ENCODE measurements at places on chromosomes 11 and 22.

DNA sequence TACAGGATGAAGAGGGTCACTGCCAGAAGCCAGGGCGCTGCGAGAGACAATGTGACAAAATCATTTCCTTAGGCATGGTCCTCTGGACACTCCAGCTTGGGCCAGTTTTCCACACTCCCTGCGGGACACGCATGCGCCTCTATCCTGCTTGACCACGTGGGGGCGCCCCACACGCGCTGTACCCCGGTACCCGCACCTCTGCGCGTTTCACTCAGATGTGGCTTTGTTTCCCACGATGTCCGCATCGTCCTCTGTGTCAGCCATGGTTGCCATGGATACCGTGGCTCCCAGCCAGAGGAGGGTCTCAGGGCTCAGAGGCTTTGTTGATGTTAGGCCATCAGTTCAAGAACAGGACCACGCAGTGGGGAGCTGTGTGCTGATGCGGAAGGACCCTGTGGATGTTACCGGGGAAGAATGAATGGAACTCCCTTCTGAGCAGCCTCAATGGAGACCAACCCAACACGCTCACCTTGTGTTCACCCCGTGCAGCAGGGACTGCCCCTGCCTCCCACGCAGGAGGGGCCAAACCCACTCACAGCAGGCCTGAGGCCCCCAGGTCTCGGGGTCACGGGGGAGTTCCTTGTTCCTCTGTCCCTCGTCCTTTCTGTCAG lies 101.1 kb upstream of the SLC22A12 start:
- DNase-seq, result peak; percentile 31

DNA sequence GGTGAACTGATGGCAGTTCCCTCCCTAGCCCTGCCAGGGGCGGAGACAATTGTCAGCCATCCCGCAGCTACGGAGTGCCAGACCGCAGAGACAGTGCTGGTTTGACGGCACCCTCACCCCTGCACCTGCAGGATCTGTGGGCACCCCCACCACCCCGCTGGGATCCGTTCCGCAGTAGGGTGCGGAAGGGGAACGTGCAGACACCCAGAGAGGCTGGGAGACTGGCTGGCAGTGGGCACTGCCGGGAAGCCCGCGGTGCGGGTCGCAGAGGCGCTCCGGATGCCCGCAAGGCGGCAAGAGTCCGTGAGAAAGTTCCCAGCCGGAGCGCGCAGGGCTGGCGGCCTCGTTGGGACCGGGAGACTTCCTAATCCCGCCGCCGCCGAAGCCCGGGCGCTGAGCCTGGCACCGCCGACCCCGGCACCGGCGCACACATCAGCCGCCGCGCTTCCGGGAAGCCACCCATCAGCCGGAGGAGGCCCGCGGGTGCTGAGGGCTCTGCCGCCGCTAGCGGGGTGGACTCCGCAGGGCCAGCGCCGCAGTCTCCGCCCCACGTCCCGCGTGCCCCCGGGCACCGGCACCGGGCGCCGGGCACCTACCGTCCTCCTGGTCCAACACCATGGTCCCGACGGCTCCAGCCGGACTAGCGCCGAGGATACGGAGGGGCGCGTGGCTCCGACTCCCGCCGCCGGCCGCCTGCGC lies 4.3 kb upstream of the LMO1 start:
- no peak for DNase-seq

DNA sequence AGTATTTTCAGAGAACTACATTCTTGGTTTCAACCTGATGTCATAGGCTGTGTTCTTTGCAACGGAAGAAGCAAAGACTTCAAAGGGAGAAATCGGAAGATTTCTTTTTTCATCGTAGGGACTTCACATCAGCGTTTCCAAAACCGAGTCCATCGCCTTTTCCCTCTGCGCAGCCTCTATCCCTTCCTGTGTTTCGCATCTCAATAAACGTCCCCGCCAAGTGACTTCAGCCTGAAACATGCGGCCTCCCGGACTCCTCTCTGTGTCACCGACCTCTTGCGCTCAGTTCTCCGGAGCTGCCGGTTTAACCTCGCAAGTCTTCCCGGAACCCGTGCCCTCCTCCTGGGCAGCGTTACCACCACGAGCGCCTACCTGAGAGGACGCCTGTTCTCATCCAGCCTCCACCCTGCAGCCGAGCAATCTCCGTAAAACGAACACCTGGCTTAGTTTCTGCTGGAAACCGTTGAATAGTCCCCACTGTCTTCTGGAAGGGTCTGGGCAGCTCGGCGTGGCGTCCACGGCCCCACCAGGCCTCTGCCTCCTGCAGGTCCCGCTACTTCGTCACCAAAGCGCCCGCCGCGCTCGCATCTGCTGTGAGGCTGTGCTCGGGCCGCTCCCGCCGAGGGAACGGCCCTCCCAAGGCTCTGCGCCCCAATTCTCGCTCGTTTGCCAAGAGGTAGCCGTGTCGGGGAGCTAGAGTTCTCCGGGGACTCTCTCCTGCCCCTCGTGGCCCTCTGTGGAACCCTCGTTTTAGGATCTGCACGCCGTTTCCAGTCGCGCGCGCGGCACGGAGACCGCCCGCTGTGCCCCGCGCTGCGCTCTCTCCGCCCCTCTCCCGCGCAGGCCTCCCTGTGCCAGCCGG lies at the start of gene GLB1L3:
TSS of gene GLB1L3 (plus strand) at position 846 of the 862 bp plus-strand sequence. CDS start 362 bp downstream, outside the sequence.
- DNase-seq, result peak; percentile 19

- no peak for DNase-seq
These were observed 13.0 kb downstream of the SPATA19 start for GRCh38 chr11:133832096-133832990.

- DNase-seq, result no peak
These were observed 55.3 kb downstream of the PPFIA1 start for GRCh38 chr11:70325824-70326223.

DNA sequence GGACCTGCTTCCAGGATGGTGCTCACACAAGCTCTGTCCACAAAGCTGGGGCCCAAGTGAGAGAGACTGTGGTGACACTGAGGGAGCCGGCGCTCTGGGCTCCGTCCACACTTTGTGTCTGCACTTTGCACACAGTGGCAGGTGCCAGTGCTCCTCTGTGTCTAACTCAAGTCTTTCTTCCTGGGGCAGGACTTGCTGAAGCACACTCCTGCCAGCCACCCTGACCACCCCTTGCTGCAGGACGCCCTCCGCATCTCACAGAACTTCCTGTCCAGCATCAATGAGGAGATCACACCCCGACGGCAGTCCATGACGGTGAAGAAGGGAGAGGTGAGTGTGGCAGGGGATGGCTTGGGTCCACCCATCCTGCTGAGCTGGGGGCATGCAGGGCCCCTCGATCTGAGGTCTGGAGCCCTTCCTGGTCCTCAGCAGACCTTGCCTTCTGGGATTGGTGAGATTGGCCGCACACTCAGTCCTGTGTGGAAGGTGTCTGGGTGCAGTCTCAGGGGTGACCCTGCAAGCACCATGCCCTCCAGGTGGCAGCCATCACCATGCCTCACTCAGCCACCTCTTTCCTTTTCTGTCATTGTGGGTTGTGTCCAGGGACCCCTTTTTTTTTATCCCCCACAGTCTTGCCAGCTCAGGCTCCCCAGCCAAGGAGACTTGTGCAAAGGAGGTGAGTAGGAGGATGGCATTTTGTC lies 93.3 kb downstream of the BCR start:
- no peak for DNase-seq

All from fibroblast of skin of right biceps (primary cell).